Activated CD4-positive, alpha-beta T cell treated with anti-CD3 and anti-CD28 coated beads for 48 hours (primary cell): ENCODE measurements at places on chromosomes 5 and 9.

- no peak for DNase-seq
These were observed 192.1 kb upstream of the DMRT1 start for GRCh38 chr9:649128-650074.

DNA sequence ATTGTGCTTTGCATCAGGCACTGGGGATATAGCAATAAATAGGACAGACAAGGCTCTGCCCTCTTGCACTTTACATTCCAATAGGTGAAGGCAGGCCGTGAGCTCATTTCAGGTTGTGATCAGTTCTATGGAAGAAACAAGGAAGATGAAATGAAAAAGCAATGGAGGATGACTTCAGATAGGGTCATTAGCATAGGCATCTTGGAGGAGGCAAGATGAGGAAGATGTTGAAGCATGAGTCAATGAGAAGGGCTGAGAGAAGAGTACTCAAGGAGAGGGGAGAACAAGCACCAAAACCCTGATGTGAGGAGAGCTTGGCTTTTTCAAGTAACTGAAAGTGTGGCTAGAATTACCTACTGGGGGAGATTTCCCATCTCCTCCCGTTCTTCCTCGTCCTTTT is 5.0 kb upstream of the SPARC start:
- DNase-seq, result no peak

DNA sequence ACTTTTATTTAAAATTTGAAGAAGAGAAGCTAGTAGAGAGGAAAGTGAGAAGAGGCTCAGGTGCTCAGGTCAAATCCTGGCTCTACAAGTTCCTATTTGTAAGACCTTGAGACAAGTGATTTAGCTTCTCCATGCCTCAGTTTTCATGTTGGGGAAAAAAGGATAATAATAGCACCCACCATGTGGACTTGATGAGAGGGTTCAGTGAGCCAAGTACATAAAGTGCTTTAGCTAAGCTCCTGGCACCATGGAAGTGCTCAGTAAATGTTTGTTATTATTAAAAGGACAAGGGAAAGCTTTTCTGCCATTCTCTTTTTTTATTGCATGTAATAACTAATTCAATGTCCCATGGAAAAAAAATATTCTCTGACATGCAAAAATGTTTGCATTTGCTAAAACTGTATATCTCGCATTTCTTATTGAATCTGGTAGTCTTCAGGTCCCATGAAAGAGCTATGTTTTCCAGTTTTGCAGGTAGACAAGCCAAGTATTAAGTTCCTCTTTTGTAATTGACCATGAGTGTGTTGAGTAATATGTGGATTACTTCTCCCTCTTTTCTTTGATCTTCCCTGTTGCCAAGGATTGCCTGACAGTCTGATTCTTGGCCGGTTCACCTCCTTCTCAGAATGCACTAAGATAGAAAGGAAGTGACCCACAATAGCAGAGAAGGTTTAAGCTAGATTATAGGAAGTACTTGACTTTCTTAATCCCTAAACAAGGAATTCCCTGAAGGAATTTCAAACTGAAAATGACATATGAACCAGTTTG is 45.6 kb upstream of the TRIM32 start:
- DNase-seq, result no peak

DNA sequence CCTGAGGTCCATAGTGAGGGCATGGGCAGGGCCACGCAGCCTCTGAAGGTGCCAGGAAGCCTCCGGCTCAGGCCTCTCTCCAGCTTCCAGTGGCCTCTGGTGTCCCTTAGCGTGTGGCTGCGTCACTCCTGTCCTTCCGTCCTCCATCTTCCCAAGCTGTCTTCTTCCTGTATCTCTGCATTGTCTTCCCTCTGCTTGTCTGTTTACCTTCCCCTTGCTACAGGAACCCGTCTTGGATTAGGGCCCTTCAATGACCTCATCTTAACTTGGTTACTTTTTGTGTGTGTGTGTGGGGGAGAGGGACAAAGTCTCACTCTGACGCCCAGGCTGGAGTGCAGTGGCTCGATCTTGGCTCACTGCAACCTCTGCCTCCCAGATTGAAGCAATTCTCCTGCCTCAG is 14.4 kb downstream of the ASS1 start:
- no peak for DNase-seq

DNA sequence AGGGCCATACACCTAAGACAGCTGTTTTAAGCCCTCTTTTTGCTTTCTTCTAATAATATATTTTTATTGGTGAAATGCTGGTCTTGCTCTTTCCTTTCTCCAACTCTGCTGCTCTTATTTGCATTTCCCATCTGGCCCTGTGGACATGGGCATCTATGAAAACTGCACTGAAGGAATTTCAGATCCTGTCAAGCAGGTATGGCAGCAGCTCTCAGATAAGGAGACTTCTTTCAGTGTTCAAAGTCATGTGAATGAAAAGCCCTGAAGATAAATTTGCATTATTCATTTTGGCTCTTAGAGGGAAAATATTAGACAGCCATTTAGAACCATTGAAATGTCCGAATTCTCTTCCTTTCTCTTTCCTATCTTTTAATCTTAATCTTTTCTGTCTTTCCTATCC is 668.0 kb upstream of the RIOK2 start:
- DNase-seq, result no peak

GRCh38 chr5:95081982-95082381 is 202.9 kb downstream of the MCTP1 start:
- DNase-seq, result no peak

DNA sequence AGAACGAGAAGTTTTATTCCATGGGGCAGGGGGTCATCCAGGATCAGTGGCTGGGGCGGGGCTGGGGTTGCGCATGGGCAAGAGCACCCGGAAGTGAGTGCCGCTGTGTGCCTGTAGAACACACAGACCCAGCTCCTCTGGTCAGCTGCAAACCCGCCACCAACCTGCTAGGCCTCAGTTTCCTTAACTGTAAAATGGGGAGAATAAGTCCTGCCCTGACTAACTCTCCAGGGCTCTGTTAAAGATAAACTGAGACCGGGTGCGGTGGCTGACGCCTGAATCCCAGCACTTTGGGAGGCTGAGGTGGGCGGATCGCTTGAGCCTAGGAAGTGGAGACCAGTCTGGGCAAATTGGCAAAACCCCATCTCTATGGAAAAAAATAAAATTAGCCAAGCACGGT is 152.2 kb downstream of the GABBR2 start:
- no peak for DNase-seq

GRCh38 chr9:136726631-136727191 is 14.3 kb downstream of the DIPK1B start:
- peak; percentile 66 for DNase-seq

- DNase-seq, result no peak
These were observed 654 bp upstream of the TUT7 start for GRCh38 chr9:86354818-86355309.

DNA sequence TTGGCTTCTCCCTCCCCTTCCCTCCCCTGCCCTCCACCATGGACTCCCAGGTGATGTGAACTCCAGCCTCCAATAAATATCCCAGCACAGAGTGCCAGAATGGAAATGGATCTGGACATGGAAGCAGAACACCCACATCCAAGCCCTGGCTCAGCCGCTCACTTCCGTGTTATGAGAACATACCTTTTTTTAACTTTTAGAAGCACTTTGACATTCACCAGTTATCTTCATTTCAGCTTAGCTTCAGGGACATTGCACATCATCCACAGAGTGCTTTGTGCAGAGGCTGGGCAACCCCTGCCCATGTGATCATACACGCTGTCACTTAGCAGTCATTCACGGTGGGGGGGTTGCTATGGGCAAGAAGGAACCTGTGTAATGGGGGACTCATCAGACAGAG is 9.1 kb downstream of the AFAP1L1 start:
- no peak for DNase-seq
